Left forelimb (tissue), 1 donor: ENCODE measurements at places on chromosomes 1 and 21.

- no peak for DNase-seq
Measured at GRCh38 chr1:87869567-87869966, 540.9 kb downstream of the LMO4 start.

DNA sequence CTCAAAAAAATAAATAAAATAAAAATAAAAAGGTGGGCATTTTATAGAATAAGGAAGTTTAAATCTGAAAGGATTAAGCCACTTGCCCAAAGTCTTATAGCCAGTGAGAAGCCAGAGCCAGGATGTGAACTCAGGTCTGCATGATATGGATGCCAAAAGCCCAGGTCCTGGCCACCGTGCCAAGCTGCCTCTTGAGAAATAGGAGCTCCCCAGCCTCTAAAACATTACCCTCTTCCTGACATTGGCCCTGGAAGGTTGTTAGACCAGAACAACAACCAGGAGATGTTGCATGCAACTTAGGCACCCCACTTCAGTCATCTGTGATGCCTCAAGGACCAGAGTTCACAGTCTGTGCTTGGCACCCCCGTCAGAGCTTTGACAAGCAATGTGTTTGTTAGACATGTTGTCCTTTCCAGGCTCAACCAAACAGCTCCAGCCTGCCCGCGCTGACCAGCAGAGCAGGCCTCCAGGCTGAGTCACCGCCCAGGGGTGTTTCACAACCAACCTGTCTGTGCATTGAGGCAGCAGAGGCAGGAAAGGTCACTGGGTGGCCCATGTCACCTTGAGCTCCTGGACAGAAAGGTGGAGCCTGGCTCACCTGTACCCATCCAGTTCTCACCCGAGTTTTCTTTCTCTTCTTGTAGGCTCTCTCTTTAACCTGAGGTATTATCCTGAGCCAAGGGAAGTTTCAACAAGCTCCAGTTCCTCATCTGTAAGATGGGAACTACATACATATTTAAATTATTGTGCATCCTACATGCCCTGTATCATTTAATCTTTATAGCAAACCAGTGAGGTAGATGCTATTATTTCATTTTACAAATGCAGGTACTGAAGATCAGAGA, 14.9 kb upstream of the MED18 start:
- no peak for DNase-seq

GRCh38 chr1:29169976-29170375, 11.7 kb downstream of the SRSF4 start:
- no peak for DNase-seq

GRCh38 chr1:18511149-18511873, 30.6 kb downstream of the KLHDC7A start:
- no peak for DNase-seq

DNA sequence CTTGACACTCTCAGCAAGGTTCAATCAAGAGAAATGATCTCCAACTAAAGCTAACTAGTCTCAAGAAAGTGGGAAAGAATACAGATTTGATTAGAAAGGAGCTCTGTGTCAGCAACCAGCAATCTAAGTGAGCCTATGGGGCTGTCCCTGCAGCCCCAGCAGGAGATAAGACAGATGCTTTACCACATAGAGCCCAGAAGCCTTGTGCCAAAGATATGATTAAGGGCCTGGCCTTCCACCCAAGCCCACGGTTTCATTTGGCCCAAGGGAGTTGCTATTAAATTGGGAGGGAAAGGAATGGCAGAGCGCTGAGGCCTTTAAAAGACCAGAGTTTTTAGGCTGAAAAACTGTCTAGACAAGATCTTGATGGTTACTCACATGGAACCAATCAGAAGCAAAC, 74.8 kb downstream of the HLCS start:
- DNase-seq: no peak

GRCh38 chr1:35345439-35345981, 77.0 kb downstream of the ZMYM4 start:
- no peak for DNase-seq

DNA sequence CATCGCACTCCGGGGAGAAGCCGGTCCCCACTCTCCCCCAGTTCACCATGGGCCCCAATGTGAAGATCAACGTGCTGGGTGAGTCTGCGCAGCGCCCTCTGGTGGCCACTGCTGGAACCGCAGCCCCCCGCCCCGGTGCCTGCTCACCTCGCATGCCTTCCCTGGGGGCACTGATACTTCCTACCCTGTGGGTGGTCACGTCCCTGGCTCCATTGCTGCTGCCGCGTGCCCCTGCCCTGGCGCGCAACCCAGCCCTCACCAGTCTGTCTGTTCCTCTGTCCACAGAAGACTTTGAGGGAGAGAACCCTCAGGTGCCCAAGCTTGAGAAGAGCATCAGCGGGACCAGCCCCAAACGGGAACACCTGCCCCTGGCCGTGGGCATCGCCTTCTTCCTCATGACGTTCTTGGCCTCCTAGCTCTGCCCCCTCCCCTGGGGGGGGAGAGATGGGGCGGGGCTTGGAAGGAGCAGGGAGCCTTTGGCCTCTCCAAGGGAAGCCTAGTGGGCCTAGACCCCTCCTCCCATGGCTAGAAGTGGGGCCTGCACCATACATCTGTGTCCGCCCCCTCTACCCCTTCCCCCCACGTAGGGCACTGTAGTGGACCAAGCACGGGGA, 7.6 kb downstream of the EFNA3 start:
- no peak for DNase-seq

DNA sequence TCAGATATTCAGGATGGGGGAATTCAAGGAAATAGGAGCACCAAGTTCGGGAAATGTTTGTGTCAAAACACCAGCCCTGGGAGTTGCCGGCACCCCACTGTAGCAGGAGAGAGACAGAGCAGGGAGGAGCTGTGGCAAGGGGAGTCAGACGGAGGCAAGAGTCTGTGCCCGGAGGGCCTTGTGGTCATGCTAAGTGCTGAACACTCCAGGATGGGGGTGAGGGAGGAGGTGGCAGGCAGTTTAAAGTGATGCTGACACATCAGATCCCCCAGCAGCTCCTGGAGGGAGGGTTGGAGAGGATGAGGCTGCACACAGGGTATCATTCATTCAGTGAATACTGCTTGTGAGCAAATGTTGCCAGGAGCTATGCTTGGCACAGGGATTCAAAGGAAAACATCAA, 150.3 kb upstream of the ETV3 start:
- DNase-seq: no peak

- no peak for DNase-seq
Measured at GRCh38 chr1:23500466-23500865, 16.5 kb upstream of the ASAP3 start.

DNA sequence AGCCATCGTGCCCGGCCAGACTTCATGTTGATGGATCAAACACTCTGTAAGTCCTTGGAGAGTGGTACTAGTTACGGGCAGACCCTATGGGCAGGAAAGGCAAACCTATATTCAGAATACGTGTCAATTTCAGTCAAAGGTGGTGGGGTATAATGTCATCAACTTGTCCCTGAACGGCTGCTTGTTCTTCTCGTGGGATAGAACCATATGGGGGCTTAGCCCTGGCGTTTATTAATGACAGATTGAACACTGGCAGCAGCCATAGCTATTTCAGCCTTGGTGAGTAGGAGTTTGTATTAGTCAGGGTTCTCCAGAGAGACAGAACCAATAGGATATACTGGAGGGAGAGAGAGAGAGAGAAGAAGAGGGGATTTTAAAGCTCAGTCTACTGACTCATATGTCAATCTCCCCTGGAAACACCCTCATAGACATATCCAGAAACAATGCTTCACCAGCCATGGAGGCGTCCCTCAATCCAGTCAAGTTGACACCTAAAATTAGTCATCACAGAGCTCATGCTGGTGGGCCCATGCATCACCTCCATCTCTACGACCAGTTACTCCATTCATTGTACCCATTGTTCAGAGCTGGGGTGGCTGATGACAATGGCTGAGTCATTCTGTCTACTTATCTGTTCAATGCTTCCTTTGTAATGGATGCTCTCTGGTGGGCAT, 16.1 kb upstream of the AQP10 start:
- no peak for DNase-seq

DNA sequence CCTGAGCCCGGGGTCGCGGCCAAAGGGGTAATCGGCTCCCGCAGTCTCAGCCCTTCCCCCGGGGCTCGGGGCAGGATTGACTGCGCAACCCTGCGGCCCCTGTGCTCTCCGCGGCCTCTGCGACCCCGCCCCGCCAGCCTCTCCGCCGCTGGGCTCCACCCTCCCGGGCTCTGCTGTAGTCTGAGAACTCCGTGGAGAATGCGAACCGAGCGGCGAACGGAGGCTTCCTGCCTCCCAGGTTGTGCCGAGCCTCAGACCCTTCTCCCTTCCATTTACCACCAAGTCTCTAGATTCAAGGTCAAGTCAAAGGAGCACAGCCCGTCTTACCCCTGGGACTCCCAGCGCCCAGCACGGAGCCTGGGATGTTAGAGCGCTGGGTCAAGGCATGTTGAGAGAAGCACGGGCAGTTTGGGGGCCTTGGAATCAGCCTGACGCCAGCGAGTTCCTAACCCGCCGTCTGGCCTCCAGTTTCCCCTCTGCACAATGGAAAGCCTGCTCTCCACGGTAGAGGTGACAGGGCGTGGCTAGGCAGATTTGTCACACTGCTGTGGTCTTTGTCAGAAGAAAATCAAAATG, 3.0 kb downstream of the ATP2B4 start:
- DNase-seq: peak; percentile 77

GRCh38 chr1:48757363-48757762, 19.3 kb downstream of the BEND5 start:
- no peak for DNase-seq

- DNase-seq: no peak
Measured at GRCh38 chr1:21508580-21509350, 458 bp upstream of the ALPL start.

- DNase-seq: no peak
Measured at GRCh38 chr1:167369933-167370332, 148.4 kb downstream of the CD247 start.

GRCh38 chr1:180246579-180246978, 16.5 kb downstream of the LHX4 start:
- DNase-seq: no peak

- DNase-seq: no peak
Measured at GRCh38 chr1:53512807-53513755, 53.9 kb downstream of the DMRTB1 start.

- no peak for DNase-seq
Measured at GRCh38 chr21:38239672-38240071, 17.1 kb upstream of the KCNJ15 start.

DNA sequence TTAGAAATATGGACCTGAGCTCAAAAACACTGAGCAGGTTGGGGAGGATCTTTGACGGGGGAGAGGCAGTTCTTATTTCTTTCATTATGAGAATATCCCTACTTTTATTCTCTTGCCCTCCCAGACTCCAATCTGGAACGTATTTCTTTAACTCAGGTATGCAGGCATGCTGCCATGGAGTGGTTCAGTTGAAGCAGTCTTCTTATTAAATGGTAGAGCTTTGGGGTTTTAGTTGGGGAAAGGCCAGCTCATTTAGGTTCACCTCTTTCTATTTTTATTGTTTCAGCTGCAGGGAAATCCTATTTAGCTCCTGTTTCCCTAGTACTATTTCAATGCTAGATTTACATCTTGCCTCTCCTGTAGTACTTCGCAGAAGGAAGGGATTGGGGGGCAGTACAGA, 198.9 kb downstream of the TTLL7 start:
- DNase-seq: no peak

DNA sequence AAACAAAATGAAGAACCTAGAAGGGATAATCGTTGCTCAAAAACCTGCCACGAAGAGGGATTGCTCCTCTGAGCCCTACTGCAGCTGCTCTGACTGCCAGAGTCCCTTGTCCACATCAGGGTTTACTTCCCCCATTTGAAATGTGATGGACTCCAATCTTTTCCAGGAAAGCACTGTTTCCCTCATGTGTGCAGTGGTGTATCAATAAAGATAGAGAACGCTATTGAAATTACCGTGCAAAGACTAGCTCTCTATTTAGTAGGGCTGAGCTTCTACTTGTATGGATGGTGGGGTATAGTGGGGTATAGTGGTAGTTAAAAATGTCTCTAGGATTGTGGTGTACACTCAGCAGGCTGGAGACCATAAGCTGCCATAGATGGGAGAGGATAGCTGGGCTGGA, 3.7 kb downstream of the TMCO2 start:
- DNase-seq: no peak

DNA sequence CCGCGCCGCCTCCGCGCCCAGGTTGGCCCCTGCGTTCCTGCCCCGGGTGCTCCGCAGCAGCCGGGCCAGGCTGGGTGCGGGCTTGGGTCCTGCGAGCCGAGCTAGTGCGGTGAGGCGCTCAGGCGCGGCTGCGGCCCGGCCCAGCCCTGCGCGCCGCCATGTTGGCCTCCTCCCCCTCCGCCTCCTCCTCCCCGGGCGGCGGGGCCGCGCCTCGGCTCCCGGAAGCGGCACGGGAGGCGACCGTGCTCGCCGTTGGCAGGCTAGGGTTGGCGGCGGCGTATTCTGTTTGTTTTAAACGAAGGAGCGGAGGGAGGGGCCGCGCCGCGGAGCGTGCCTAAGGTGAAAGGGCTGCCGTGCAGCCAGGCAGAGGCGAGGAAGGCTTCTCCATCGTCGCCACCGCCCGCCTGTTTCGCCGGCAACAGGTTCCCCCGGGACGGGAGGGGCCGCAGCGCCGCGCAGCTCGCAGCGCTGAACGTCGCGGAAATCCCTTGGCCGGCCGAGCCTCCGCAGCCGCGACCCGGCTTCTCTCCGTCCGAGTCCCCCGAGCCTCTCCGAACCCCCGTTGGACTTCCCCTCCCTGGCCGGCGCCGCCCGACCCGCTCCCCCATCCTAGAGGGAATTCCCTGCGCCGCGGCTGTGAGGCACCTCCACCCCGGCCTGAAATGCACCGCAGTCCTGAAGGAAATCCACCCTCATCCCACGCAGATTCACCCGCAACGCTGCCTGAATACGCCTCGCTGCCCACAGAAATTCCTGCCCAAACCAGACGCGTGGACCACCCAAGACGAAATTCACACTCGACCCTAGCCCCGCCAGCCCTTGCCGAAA, at the start of gene USP24:
Gene USP24 (minus strand): TSS at position 171 of the 828 bp plus-strand sequence. CDS start 251 bp downstream, outside the sequence.
- DNase-seq: peak; percentile 86

- DNase-seq: no peak
Measured at GRCh38 chr1:4462831-4463484, 191.5 kb upstream of the AJAP1 start.

DNA sequence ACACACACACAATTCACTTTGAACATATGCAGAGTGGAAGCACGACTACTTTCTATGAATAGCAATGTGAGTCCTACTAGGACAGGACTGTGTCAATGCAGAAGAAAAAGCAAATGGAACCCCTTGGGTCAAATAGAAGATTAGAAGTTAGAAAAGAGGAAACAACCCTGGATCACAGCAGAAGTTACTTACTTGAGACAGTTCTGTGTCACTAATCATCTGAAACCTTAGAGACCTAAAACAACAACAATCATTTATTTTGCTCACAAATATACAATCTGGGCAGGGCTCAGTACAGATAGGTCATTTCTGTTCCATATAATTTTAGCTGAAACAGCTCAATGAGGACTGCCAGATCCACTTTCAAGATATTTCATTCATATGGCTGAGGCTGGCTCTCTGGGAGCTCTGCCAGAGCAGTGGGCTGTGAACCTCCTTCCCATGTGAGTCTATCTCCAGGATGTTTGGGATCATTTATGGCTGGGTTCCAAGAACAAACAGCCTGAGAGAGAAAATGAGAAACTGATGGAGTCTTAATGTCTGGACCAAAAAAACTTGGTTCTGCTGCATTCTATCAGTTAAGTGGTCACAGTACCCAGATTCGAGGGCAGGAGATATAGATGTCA, 42.5 kb upstream of the IL10 start:
- DNase-seq: no peak
